DMS53 (cell line): ENCODE measurements at places on chromosomes 1 and 21.

GRCh38 chr1:14476170-14476955 lies 122.1 kb upstream of the KAZN start:
- no peak for DNase-seq

DNA sequence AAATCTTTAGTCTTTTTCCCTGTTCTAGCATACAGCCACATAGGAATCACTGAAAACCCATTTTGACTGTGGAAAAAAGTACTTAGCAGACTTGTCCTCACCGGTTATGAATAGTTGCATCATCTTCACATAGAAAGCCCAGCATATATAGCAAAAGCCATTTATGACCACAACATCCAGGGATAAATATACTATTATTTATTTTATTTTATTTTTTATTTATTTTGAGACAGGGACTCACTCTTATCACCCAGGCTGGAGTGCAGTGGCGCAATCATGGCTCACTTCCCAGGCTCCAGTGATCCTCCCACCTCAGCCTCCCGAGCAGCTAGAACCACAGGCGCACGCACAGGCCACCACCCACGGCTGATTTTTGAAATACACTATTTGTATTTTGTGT lies 175.3 kb downstream of the GALNT2 start:
- no peak for DNase-seq

DNA sequence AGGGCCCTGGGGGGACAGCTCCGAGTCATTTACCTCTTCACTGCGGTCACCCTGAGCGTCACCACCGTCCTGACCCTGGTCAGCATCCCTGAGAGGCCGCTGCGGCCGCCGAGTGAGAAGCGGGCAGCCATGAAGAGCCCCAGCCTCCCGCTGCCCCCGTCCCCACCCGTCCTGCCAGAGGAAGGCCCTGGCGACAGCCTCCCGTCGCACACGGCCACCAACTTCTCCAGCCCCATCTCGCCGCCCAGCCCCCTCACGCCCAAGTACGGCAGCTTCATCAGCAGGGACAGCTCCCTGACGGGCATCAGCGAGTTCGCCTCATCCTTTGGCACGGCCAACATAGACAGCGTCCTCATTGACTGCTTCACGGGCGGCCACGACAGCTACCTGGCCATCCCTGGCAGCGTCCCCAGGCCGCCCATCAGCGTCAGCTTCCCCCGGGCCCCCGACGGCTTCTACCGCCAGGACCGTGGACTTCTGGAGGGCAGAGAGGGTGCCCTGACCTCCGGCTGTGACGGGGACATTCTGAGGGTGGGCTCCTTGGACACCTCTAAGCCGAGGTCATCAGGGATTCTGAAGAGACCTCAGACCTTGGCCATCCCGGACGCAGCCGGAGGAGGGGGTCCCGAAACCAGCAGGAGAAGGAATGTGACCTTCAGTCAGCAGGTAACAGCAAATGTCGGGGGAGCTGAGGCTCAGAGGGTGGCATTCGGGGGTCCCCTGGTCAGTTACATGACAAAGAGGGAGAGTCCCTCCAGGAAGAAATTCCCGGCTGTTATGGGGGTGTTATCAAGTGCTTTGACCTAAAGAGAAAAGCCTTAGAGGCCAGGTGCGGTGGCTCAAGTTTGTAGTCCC lies 12.6 kb downstream of the SLC45A1 start:
- DNase-seq: no peak

GRCh38 chr1:113538225-113538624 lies 147.9 kb downstream of the MAGI3 start:
- DNase-seq: no peak

- peak; percentile 98 for DNase-seq
Observed at GRCh38 chr1:41504114-41505035, 19.9 kb upstream of the EDN2 start.

GRCh38 chr1:77642196-77642595 lies 40.3 kb downstream of the ZZZ3 start:
- no peak for DNase-seq

DNA sequence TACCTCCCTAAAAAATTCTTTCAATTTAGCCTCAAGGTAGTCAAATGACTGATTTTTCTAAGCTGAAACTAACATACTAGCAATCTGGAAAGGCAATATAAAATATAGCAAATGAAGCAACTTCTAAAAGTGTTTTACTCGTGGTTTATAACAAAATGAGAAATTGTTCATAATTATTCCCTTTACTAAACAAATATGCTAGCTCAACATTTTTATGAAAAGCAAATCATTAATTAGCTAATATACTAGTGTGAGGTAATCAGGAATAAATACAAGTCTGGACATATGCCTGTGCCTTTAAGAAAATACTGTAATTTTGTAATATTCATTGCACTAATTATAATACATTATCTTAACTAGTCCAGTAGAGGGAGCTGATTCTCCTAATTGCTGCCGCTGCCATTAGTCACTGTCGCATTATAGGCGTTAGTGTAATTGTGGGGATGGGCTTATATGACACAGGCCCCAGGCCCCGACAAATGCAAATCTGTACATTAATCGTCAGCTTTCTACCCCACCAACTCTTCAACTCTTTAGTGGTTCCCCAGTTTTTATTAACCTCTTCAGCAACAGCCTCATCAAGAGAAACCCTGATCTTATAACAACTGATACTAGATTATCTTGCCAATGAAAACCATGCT lies 160.9 kb downstream of the GABPA start:
- peak; percentile 26 for DNase-seq

DNA sequence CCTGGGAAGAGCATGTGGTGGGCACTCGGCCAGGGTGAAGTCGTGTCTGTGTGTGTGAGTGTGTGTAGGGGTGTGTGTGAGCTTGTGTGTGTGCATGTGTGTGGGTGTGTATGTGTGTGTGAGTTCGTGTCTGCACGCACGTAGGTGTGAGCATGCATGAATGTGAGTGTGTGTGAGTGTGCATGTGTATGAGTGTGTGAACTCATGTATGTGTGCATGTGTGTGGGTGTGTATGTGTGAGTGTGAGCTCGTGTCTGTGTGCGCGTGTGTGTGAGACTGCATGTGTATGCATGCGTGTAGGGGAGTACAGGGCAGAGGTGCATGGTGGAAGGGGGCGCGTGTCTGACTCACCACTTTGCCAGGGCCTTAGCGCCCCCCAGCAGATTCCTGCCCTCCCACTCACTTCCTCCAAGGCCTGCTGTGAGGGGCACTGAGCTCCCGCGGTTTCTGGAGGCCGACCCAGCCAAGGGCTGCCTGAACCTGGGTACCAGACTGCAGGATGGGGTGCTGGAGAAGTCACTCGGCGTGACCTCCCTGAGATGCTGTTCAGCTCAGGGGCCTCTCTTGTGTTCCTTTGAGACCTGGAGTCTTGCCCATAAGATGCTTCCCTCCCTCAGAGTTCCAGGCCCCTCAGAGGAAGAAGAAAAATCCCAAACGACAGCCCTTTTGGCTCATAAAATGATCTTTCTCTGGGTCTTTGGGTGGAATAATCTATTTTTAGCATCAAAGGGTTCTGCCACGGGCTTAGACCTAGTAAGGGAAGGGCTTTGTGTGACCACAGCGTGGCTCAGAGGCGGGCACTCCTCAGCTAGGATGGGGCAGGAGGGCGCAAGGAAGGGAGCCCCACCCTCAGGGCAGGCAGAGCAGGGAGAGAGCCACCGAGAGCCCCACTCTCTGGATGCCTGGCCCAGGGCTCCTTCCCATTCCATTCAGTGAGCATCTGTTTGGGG lies 41.1 kb upstream of the RUNX3 start:
- DNase-seq: no peak

GRCh38 chr1:160437432-160438316 lies 37.3 kb downstream of the VANGL2 start:
- DNase-seq: peak; percentile 46

GRCh38 chr1:226406401-226406881 lies 1.5 kb downstream of the PARP1 start:
- peak; percentile 49 for DNase-seq

DNA sequence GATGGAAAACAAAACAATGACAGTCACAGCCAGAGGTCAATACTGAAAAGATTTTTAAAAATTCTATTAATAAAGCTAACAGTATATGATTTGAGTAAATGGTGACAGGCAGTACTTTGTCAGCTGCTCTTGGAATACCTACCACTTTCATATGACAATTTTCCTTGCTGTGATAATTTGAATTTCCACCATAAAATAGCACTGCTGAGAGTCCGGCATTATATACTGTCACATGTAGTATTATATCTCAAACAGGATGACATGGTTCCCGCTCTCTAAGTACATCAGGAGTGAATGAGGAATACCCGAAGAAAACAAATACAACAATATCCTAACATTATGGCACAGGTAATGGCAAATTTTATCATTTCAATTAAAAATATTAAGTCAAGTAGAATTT lies 146.8 kb upstream of the TMPRSS15 start:
- DNase-seq: no peak

- DNase-seq: no peak
Observed at GRCh38 chr1:74857676-74858075, 124.7 kb downstream of the TYW3 start.
